Renal cortex interstitium (tissue), 15 donors: ENCODE measurements at places on chromosomes 6 and 20.

- no peak for DNase-seq
These were observed 113.1 kb downstream of the FYN start for GRCh38 chr6:111759836-111760785.

DNA sequence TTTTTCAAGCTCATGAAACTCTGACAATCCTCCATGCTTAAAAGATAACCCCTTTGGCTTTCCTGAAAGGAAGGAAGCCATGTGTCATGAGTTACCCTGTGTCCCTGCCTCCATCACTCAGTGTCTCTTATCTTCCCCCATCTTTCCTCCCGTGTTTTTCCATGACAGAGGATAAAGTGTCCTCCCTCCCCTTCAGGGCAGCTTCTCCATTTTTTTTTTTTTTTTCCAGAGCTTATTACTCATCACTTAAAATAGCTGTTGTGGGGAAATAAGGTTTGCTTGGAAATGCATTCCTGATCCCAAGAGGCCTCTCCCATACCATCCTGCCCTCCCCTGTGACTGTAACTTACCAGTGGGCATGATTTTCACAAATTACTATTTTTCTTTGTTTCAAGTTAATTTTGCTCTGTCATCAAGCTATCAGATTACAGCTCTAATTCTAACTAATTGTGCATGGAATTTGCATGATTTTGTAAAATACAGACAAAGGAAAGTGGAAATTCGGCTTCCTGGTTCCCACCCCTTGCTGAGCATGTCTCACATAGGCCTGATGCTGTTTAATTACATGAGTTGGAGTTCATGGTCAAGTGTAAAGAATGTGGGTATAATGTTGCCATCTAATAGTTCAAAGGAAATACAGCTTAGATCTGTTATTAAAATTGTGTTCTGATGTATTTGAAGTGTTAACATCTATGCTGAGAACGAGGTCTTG is 614.5 kb upstream of the FLRT3 start:
- DNase-seq: no peak

GRCh38 chr6:74606582-74607071 is 599.2 kb downstream of the COL12A1 start:
- DNase-seq: no peak

DNA sequence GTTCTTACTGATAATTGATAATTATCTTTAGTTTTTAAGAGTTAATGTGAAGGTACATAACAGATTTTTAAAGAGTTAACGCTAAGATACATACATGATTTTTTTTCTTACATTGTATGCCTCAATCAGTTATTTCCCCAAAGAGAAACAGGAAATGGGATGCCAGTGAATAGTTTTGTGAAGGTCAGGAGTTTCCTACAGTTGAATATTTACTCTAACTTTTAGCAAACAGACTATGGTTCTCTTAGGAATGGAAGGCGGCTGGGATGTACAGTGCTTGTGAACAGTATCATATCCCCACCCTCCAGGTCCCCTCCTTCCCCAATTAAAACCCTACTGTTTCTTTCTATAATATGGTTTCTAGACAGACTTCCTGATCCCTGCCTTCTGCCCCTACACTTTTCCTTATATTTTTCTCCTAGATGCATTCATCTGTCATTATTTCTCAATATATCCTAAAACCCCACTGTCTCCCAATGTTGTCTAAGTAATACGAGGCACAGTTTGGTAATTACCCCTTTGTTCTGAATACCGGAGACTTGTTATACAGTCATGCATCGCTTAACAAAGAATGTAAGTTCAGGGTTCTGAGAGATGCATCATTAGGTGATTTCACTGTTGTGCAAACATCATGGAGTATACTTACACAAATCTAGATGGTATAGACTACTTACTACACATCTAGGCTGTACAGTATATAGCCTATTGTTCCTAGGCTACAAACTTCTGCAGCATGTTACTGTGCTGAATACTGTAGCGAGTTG is 29.2 kb downstream of the SLC35A1 start:
- DNase-seq: no peak

- no peak for DNase-seq
These were observed 15.7 kb upstream of the SSTR4 start for GRCh38 chr20:23019403-23019802.

GRCh38 chr6:44473393-44474189 is 86.1 kb downstream of the CDC5L start:
- DNase-seq: no peak

DNA sequence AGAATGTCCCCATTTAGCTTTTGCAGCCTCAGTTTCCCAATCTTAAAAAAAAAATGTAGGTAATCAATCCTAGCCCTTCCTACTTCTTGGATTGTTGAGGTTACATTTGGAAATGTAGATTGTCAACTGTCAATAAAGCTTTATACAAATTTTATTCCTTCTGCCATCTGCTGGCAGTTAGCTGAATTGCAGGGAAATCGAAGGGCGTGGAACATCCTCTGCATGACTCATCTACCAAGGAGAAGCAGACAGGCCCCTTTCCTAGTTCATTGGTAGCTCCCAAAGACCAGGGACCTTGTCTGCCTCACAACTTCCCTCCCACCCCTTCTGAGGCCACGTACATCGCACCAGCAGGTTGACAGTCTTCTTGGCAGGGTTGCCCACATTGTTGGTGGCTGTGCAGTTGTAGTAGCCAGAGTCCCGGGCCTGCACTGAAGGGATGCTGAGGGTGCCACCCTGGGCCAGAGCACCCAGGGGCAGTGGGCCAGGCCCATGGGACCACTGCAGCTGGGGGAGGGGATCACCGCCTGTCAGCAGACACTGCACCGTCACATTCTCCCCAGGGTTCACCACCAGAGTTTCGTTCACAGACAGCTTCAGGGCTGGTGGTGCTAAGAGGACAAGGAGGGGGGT is 43.6 kb downstream of the MDGA1 start:
- DNase-seq: no peak
